ENCODE measurements at places on chromosomes 6 and 20.

DNA sequence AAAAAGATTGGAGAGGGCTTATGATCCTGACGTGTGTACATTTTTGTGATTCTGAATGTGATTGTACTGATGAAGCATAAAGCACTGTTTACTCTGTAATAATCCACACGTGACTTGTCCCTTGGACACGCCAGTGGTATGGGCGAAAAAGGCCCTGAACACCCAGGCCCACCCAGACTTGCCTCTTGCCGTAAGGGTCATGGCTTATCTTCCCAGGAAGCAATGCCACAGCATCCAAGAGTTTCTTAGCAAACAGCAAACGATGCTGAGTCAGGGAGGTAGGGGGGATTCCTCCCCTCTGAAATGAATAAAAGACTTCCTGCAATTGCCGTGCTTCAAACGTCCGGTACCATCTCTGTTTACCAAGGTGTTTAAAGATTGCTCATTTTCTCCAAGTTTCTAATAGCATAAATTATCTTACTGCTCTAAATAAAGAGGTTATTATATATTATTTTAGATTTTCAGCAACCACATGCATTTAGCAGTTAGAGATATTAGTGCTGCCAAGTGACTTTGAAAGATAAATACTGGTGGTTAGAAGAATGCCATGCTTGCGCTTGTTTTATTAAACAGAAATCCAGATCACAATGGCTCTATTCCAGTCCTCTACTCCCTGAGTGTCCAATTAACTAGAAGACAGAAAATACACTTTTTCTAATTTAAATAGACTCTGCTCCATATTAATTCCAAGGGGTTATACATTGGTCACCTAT is 212.8 kb upstream of the CST7 start:
- no peak for DNase-seq

DNA sequence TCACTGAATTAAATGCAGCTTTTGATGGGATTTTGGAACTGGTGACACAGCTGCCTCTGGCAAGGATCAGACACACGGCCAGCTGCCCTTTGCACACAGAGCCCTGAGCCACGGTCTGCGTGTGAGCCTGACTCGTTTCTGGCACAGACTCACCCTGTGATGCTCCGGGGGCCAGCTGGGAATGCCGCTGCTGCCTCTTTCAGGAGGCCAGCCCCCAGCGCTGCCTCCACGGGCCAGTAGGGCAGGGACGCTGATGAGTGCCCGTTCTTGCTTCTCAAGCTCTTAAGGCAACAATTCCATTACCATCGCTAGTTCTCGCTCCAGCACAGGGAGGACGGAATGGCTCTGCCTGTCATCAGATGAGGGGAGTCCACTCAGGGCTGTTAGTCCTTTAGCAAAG is 61.6 kb downstream of the IRF4 start:
- no peak for DNase-seq

- no peak for DNase-seq
These were observed 299.1 kb upstream of the PRDM1 start for GRCh38 chr6:105786890-105787655.

GRCh38 chr6:39322306-39322850 is at the start of gene KCNK16:
TSS of gene KCNK16 (minus strand) at chr6:39322702. CDS start at chr6:39322540, 162 bp downstream.
- DNase-seq, result no peak

- no peak for DNase-seq
These were observed 10.1 kb downstream of the CDC5L start for GRCh38 chr6:44397424-44398164.

- no peak for DNase-seq
These were observed 104.9 kb downstream of the CENPW start for GRCh38 chr6:126444659-126445273.

DNA sequence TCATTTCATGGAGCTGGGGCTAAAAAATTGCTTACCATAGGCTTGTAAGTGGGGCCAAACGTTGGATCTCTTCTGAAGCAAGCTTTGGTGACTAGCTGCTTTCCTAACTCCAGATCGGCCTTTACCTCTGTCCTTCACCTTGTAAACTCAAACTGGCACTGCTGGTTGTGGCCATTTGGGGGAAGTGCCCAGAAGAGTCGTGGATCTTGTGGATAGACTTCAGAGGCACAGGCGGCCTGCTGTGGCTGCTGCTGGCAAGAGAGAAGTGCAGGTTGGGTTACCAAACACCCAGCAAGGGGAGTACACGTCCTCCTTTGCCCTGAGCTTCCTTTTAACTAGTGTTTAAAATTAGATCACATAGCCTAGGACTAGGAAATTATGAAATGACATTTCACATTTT is 36.8 kb upstream of the KLHL31 start:
- DNase-seq, result no peak

DNA sequence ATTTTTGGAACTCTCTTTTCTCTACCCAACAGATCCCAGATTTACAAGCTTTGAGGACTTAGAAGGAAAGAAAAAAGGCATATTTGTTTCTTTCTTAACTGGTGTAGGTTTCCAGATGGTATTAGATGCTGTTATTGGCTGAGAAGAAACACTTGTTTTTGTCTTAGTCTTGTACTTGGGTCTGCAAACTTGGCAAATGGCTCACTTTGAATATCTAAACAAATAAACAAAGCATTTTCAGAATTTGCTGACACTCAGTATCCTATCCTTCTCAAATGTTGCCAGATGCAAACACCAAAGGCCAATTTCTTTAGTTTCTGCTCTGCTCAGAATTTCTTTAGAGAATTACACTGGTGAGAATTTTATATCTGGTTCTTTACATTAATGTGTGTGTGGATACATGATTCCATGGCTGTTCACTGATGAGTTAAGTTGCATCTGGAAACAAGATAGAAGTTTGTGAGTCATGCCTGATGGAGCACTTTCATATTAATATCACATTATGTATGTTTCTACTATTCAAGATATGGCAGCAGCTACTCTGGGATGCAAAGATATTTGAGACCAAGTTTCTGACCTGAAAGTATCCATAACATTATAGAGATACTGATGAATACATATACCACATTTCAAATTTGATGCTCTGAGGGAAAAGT is 43.7 kb upstream of the CEP162 start:
- DNase-seq, result no peak

DNA sequence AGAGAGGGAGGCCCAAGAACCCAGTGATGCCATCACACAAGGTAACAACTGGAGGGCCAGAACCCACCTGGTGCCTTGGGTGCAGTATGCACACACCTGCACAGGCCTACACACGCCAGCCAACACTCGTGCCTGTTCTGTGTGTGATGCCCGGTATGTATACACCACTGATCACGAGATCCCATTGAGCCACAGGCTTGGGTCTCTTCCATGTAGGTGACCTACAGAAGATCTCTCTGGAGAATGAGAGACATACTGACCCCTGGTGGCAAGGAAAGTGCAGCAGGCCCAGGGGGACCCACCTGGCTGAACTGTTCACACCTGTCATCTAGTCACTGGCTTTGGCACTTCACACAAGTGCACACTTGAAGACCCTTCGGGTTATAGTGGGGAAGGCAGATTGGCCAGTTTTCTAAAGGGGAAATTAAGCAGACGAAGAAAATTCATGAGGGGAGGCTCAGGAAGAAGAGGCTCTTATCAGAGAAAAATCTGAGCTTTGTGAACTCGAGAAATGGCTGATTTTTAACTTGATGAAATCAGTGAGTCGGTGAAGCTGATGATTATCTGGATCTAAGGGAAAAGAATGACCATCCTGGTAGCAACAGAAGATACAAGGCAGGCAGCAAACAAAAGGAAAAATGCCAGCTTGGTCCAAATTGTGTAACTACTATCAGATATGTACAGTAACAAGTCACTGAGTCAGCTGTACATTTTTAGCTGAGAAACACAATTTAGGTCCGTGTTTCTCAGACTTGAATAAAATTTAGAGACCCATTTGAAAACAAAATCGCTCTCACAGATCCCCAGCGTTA is 69.1 kb upstream of the PBOV1 start:
- no peak for DNase-seq

DNA sequence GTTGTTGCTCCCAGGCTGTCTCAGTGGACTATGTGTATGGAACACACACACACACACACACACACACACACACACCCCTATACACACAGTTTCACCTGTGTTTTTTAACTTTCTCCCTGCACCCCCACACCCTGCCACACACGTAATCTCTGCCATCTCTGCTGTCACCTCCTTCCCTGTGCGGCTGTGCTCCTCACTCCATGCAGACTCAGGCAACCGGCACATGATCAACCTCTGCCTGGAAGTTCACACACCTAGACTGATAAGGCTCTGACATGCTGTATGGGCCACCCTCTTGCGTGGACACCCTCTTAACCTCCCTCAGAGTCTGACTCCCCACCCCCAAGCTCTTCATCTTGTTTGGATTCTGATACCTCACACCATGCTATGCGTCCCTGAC is 152.3 kb upstream of the THEMIS start:
- DNase-seq, result no peak

Measured in AG09309 (cell line).